ENCODE measurements at places on chromosomes 4 and X.

DNA sequence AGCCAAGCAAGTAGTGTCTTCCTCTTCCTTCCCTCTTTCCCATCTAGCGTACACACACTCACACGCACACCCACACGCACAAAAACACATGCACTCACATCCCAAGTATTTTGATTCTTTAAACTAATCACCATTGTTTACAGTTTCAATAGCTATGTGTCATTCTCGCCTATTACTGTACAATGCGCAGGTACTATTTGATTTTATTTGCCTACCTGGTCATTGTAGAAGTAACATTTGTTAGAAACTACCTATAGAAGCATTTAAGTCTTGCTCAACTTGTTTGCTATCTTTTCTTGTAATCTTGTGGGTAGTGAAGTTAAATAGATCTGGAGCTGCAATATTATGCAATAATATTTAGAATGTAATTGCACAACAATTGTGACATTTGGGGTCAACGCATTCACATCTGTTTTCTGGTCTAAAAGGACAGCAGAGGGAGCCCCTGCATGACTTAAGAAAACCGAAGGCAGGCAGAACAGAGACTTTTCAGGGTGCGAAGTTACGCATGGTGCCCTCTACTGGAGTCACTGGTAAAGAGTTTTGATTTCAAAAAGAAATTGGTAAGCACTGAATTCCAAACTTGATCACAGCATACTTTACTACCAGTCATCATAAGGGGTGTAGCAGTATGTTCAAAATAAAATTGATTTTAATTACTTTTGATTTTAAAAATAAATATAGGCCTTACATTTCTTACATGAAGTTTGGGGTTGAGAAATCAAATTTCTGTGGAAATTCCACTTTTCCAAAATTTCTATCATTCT is 503.3 kb upstream of the FAM241A start:
- DNase-seq = peak; percentile 26

DNA sequence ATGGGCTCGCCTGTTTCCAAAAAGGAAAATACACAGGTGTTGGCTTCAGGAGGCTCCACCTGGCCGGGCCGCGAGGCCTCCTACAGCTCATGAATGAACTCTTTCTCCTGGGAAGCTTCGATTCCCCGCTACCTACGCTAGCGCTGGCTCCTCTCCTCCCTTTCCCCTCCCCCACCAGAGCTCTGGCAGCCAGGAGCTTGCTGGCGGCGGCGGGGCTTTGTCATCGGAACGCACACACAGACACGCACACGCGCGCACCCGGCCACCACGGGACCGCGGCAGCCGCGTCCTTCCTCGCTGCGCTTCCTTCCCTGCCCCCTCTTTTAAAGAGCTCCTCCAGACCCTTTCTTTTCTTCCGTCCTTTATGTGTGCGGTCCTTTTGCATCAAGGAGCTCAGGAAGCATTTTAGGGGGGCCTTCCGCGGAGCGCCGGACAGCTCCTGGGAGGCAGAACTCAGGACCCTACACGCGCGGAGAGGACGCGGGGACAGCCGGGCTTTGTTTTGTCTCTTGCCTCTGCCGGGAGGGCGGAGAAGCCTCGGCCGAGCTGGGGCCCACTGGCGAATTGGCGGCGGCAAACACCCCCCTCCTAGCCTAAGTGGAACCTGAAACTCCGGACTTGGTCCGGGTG is 70.2 kb upstream of the BCOR start:
- no peak for DNase-seq

DNA sequence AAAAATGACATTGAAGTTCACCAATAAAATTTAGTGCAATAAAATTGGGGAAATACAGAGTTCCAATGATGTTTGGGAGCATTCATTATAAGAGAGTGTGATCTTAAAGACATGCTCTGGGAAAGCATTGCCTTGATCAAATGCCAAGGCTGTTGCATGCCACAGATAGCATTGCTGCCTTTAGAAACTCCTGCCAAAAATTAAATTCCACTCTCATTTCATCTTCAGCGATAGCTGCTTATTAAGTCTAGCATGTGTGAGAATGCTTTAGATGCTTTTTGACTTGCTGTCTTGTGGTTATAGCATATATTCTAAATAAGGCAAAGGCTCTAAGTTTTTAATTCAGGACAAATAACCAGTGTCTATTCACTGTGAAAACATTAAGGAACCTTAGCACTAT is 49.3 kb downstream of the NPNT start:
- no peak for DNase-seq

GRCh38 chr4:20445933-20446723 is 194.4 kb downstream of the SLIT2 start:
- DNase-seq = no peak

GRCh38 chrX:150486011-150486410 is 82.4 kb upstream of the MTM1 start:
- no peak for DNase-seq

GRCh38 chr4:90198086-90198847 is 71.1 kb downstream of the CCSER1 start:
- no peak for DNase-seq

- no peak for DNase-seq
Measured at GRCh38 chr4:41111791-41112190, 102.6 kb downstream of the APBB2 start.

- DNase-seq = no peak
Measured at GRCh38 chr4:42641161-42641560, 15.7 kb downstream of the ATP8A1 start.

DNA sequence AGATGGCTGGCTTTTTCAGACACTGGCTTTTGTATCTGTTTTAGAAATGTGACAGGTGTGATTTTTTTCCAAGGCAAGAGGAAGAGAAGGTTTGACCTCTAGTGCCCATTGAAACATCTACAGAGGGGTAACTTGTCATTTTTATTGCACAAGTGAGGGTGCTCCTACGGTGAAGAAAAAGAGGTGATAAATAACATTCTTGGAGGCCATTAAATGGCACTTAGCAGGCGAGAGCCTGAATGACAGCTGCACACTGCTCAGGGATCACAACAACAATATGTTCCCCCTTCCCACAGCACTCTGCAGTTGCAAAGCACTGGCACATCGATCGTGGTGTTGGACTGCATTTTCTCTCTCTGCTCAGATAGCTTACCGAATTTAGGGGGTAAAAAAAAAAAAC is 22.9 kb downstream of the FAM184B start:
- DNase-seq = no peak

DNA sequence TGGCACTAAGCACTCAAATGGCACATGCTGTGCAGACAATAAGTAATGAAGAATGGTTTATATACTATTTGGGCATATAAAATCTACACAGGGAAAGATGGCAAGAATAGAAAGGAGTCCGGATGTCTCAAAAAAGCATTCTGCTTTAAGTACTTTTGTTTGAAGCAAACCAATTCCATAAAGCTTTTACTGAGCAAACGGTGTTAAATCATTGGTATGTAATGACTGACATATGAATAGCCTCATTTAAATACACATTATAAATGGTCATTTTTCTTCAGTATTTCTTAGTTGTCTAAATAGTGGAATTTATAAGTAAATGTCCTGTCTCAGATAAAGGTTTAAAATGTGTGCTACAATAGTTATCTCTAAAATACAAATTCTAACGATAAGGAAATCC is 6.0 kb downstream of the FBXO8 start:
- DNase-seq = no peak

DNA sequence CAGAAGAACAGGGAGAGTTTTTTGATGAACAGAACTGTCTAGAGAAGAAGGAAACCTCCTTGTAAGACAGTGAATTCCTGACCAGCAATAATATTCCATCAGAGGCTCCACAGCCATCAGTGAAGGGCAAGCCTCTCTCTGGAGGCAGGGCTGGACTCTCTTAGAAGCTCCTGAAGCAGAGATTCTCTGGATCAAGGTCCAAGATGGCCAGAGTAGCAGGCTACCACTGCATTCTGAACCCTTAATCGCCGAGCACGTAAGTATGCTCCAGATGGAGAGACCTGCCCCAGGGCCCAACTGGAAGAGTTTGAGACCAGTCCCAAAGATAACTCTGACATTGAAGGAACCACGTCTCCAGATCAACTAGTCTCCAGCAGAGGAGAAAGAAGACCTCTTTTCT is 16.4 kb downstream of the GABRE start:
- DNase-seq = no peak

DNA sequence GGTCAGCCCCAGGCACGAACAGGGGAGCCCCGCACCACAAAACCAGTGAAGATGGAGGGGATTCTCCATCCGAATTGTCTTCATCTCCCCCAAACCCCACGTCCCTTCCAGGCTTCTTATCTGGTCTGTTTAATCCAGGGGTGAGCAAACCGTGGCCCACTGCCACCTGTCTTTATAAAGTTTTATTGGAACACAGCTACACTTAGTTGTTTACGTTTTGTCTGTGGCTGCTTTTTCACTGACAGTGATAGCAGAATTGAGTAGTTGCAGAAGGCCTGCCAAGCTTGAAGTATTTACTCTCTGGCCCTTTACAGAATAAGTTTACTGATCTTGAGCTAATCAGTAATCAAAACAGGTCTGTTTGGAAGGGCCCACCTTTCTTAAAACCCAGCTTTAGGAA is 324.0 kb downstream of the ARHGAP10 start:
- DNase-seq = no peak

GRCh38 chr4:87103691-87104187 is 116.7 kb downstream of the KLHL8 start:
- no peak for DNase-seq

DNA sequence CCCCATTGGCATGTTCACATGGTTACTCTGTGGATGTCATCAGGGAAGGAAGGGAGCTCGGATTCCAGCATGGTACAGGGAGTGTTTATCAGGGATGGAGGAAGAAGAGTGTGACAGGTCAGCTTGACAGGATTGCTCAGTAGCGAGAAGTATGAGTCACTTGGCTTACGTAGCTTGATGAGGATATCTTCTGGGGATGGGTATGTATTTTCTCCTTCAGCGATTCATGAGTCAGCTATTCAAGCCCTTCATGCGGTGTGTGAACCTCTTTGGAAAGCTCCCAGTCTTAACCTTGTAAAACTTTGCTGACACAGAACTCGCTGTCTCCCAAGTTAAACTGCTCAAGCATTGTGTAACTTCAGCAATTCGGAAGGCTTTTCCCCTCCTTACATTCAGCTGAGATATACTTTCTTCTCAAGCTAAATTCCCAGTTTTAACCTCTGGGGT is 275.4 kb downstream of the ARHGAP10 start:
- DNase-seq = no peak

DNA sequence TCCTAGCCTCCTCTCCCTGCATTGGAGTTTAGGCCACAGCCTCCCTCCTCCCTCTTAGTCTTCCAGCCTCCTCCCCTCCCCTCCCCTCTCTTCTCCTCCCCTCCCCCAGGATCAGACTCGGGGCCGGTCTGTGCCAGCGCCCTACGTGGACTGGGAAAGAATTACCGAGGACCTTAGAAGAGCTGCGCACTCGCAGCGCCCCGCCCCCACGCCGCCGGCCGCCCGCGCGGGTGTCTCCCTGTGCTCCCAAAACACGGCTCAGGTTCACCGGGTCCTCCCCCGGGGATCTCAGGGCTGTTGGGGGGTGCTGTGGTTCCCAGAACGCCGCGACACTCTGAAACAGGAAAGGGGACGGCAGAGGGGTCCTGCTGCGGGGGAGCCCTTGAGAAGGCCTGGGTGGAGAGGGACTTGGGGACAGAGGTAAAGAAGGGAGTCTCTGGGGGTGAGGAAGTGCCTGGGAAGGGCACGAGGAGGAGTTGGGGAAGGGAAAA is 122.3 kb upstream of the TBL1X start:
- DNase-seq = peak; percentile 38

GRCh38 chr4:181085557-181085956 is 1157.6 kb upstream of the TENM3 start:
- DNase-seq = no peak

DNA sequence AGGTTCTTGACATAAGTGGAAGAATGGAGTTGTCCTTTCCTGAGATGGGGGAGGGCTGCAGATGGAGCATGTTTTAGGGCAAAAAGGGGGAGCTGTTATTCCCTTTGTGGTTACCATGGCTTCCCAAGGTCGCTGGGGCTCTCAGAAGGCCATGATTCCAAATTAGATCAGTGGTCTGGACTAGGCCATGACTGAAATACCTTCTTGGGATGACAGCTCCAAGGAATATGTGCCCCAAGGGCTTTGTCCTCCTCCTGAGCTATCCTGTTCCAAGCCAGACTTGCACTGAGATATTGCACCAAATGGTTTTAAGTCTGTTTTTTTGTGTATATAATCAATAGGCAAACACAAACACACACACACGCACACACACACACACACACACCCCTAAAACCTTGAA is 3.0 kb upstream of the RBPJ start:
- no peak for DNase-seq

DNA sequence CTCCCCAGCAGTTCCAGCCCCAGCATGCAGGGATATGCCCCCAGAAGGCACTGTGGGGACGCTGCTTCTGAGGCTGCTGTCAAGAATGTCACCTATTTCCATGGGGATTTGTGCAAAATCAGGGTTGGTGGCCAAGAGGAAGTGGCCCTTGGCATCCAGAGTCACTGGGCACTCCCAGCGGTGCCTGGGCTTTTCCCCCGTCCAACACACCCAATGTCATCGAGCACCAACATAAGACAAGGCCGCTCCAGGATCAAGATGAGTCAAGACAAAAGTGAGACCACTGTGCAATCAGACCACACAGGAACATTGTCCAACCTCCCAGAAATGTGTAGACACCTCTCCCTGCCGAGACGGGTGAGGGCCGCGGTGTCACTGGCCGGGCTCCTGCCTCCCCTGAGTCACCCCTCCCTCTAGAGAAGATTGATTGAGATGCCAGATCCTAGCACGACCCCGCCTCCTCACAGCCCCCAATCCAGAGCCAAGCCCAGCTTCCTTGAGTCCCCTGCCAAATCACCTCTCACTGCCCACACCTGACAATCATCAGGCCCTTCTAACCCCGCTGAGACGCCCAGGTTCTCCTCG is 194.3 kb downstream of the AFAP1 start:
- DNase-seq = no peak

GRCh38 chr4:139763672-139764071 is 98.1 kb downstream of the MGST2 start:
- no peak for DNase-seq

DNA sequence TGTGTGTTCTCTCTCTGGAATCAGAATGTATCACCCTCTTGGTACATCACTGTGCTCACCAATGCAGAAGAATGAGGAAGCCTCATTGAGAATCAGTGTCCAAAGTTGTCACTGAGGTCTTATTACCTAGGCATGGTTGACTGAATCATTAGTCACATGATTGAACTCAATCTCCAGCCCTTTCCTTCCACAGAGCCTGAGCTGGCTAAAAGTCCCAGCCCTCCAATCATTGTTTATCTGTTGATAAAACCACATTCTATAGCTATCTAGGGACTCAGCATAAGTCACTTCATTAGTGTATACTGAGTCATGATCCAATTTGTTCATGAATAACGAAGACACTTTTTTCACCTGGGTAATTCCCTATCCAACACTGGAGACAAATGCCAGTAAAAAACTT is 396.8 kb downstream of the TRAM1L1 start:
- DNase-seq = no peak

GRCh38 chrX:2967998-2968909 is 38.1 kb upstream of the ARSH start:
- no peak for DNase-seq

GRCh38 chr4:43864616-43865146 is 583.9 kb downstream of the KCTD8 start:
- DNase-seq = no peak

DNA sequence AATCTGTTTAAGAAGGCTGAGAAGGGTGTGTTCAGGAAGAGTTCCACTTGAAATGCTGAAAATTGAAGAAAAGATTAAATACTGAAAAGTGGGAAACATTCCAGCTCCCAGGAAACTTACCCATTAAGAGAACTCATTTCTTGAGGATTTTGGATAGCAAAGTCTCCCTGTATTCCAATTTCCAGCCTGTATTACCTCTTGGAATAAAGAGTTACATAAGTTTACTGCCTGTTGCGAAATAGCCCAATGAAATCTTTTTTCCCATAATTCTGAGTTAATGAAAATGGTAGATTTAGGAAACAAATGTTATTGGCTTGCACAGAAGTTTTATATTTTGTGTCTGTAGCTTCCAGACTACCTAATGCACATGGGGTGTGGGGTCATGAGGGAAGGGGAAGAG is 12.0 kb downstream of the NHSL2 start:
- DNase-seq = no peak

All from GM06990 (cell line).